Gastrocnemius medialis (tissue), 4 donors: ENCODE measurements at places on chromosomes 4 and X. TPM values are rescaled to one million over a fixed set of nuclear protein-coding genes. Genes with fewer than 3 reads are reported as not detected.
A peak's percentile ranks its signal among the peaks of the same experiment; 100 is the strongest.

Gene SPRY1
- 34.7 TPM for total RNA-seq

- H3K27me3 ChIP-seq, result no peaks in the 10 kb centered on the region
- no peak overlapping the region for H3K27ac ChIP-seq
- H3K4me1 ChIP-seq, result no peaks in the 10 kb centered on the region
- no peak overlapping the region for H3K4me3 ChIP-seq
- no peak for DNase-seq
- no peaks in the 10 kb centered on the region for H3K36me3 ChIP-seq
These were observed 11.5 kb upstream of the CHST7 start for GRCh38 chrX:46561824-46562657.

Gene EMCN
- 12.9 TPM for total RNA-seq

- H3K4me3 ChIP-seq, result no peak overlapping the region
- DNase-seq, result no peak
- no peaks in the 10 kb centered on the region for H3K27me3 ChIP-seq
- H3K27ac ChIP-seq, result peak overlapping the region; percentile 75
- peaks cover 37% of the 10 kb centered on the region for H3K4me1 ChIP-seq
These were observed 167.1 kb downstream of the NSUN7 start for GRCh38 chr4:40916880-40917279.

DNA sequence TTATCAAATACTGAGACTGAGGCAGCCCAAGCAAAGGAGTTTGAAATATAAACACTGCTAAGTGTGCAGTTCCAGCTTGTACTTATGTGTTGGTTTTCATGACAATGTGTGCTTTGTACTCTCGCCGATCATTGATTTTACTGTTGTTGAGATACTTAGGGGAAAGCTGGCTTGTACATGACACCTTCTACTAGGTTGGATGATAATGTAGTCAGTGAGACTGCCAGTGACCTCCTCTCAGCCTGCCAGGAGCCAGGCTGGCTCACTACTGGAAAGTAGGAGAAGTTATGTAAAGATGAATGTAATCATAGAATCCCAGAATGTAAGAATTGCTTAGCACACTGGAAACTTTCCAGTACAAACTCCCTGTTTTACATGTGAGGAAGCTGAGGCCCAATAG lies 132.0 kb downstream of the AFF2 start:
- no peaks in the 10 kb centered on the region for H3K4me1 ChIP-seq
- H3K27me3 ChIP-seq, result no peaks in the 10 kb centered on the region
- no peak overlapping the region for H3K4me3 ChIP-seq
- H3K27ac ChIP-seq, result no peak overlapping the region
- no peaks in the 10 kb centered on the region for H3K36me3 ChIP-seq
